MCF 10A (cell line): ENCODE measurements at places on chromosomes 13 and 19.
A peak's percentile ranks its signal among the peaks of the same experiment; 100 is the strongest.

GRCh38 chr19:45897261-45897812, 5.1 kb downstream of the MYPOP start:
- no peak for DNase-seq

GRCh38 chr13:35767256-35767976, 290.9 kb upstream of the MAB21L1 start:
- no peak for DNase-seq

- no peak for DNase-seq
These were observed 345.8 kb downstream of the RBM26 start for GRCh38 chr13:79060216-79060615.

DNA sequence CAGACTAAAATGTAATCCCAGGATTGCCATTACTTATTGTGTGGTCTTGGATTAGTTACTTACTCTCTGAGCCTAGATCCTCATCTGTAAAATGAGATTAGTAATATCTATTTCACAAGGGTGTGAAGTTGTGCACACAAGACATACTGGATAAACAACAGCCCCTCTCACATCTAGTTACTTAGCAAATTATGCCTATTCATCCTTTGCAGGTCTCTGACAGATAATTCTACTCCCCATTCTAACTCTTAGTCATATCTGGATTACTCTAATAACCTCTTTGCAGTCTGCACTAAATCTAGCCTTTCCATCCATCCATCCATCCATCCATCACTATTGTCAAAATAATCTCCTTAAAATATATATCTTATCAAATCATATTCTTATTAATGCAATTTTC, 12.4 kb downstream of the MTRF1 start:
- no peak for DNase-seq

GRCh38 chr13:77291774-77292173, 35.1 kb downstream of the MYCBP2 start:
- DNase-seq = no peak

DNA sequence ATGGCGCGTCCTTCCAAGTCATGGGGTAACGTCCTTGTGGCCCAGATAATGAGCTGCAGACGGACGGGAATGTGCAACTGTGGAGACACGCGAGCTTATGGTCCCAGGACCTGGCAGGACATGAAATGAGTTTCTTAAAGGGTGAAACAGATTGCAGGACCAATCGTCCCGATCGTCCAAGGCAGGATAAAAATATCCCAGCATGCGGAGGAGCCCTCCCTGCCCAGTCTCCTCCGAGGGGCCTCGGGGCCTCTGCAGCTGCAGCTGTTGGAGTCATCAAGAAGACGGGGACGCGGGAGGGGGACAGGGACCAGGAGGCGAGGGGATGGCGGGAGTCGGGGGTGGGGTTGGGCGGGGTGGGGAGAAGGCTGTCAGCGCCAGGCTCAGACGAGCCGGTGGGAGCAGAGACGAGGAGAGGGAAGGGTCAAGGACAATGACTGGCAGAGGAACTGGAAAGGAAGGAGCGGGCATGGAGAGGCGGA, 14.4 kb upstream of the GARIN5A start:
- DNase-seq = no peak

DNA sequence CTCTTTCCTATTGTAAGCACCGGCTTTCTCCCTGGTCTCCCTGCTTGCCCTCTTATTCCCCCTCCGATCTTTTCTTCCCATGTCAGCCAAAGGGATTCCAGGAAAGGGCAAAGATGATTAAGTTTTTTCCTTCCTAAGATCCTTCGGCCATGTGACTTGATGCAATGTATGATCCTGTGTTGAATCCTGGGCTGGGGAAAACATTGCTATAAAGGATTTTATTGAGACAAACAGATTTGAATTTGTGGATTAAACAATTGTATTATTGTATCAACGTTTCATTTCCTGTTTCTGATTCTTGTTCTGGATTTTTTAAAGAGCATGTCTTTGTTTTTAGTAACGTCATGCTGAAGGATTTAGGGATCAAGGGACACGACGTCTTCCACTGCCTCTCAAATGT, 16.9 kb upstream of the ZNF541 start:
- no peak for DNase-seq

- DNase-seq = no peak
These were observed 634.4 kb upstream of the KLF12 start for GRCh38 chr13:74768521-74769085.

DNA sequence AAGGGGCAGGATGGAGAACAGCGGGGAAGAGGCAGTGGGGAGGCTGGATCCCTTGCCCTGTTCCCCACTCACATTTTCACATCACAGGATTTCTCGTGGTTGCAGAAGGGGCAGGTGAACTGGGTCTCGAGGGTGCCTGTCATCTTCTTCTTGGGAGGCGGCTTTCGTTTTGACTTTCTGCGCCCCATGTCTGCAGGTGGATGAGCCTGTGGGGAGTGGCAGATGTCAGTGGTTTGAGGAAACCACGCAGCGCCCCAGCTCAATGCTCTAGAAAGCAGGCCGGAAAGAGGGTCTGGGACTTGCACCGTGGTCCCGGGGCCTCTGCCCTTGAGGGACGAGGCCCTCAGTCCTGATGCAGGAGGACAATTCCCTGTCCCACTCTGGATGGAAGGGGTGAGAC, 4.9 kb downstream of the ELOF1 start:
- no peak for DNase-seq

- no peak for DNase-seq
These were observed 171.8 kb downstream of the STK24 start for GRCh38 chr13:98405107-98405571.

DNA sequence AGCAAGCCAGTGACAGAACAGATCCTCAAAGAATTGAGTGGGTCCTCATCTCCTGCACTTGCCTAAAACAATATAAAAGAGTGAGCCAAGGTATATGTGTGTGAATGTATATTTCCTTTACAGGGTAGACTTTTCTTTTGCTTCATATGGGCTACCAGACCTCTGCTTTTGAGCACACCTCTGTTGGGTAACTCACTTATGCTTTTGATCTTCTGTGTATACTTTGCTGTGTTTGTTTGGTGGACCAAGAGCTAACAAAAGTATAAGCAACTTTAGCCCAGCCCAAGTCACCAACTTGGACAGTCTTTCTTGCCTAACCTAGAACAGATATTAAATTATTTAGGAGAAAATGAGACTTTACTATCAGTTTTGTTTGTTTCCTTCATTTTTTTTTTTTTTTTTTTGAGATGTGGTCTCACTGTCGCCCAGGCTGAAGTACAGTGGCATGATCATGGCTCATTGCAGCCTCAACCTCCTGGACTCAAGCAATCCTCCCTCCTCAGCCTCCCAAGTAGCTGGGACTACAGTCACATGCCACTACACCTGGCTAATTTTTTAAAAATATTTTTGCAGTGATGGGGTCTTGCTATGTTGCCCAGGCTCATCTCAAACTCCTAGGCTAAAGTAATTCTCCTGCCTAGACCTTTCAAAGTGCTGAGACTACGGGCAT, 513.1 kb downstream of the DCT start:
- no peak for DNase-seq

DNA sequence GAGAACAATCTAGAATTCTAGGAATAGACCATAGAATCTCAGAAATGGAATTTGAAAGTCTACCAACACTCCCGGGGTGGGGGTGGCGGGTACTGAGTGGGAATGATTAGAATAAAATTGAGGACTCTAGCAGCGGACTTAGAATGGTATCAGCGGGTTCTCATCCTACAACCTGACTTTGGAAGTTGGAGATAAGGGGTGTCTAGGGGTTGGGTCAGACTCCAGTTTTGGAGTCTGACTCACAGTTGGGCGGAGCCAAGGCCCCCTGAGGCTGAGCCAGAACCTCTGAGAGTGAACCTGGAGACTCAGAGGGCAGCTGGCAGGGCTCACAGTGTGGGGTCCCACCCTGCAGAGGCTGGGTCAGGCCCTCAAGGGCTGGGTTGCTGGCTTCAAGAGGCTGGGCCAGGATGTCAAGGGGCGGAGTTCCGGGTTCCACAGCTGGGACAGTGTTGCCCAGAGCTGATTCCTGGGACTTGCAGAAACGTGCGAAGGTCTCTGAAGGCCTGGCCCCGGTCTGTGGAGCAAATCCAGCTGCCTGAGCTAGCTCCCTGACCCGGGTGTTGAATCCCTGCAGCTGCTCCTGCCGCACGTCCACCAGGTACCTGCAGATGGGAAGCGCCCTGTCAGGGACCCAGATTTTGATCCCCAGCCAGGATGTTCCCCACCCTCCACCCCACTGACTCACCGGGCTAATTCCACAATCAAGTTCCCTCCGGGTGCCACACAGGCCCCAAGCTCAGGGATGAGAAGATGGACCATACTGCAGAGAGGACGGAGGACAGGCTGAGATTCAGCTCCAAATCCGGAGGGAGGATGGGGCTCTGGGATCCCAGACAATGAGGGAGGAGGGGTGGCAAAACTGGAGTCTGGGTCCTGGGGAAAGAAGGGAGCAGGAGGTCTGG, 1.6 kb upstream of the TNNI3 start:
- DNase-seq = peak; percentile 65

DNA sequence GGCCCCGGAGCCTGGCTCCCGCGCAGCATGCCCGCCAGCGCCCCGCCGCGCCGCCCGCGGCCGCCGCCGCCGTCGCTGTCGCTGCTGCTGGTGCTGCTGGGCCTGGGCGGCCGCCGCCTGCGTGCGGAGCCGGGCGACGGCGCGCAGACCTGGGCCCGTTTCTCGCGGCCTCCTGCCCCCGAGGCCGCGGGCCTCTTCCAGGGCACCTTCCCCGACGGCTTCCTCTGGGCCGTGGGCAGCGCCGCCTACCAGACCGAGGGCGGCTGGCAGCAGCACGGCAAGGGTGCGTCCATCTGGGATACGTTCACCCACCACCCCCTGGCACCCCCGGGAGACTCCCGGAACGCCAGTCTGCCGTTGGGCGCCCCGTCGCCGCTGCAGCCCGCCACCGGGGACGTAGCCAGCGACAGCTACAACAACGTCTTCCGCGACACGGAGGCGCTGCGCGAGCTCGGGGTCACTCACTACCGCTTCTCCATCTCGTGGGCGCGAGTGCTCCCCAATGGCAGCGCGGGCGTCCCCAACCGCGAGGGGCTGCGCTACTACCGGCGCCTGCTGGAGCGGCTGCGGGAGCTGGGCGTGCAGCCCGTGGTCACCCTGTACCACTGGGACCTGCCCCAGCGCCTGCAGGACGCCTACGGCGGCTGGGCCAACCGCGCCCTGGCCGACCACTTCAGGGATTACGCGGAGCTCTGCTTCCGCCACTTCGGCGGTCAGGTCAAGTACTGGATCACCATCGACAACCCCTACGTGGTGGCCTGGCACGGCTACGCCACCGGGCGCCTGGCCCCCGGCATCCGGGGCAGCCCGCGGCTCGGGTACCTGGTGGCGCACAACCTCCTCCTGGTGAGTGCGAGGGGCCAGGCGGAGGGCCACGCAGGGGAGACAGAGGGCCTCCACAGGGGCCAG, at the start of gene KL:
KL (plus strand) TSS at position 10 of the 909 bp plus-strand sequence; CDS start at position 28, 18 bp downstream.
- DNase-seq = no peak

DNA sequence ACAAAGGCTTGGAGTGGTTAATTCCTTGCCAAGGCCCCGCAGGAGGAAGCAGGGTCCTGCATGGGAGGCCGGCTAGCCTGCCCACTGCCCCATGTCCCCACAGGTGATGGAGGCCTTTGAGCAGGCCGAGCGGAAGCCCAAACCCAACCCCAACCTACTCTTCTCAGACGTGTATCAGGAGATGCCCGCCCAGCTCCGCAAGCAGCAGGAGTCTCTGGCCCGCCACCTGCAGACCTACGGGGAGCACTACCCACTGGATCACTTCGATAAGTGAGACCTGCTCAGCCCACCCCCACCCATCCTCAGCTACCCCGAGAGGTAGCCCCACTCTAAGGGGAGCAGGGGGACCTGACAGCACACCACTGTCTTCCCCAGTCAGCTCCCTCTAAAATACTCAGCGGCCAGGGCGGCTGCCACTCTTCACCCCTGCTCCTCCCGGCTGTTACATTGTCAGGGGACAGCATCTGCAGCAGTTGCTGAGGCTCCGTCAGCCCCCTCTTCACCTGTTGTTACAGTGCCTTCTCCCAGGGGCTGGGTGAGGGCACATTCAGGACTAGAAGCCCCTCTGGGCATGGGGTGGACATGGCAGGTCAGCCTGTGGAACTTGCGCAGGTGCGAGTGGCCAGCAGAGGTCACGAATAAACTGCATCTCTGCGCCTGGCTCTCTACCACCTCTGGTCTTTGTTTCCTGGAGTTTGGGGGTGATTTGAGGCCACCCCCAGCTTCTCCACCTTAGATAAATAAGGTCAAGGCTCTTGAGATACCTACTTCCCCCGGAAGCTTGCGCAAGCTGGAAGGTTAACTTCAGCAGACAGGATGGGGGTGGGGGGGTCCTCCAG, 2.6 kb downstream of the B3GNT8 start:
- DNase-seq = no peak

DNA sequence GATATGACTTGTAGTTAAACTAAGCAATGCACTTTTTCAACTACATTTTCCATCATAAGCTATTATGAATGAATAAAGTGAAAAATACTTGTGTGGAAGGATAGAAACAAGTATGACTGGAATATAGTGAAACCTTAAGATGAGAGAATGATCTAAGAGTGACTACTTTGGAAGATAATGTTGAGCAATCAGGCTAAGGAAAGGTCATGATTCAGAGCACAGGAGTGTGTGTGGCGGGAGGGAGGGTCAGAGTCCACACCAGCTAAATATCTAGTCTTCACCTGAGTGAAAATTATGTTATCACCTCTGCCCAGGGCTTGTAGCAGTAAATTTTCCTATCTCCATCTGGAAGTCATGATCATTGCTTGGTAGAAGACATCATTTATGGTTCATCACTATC, 833.4 kb upstream of the ATXN8OS start:
- peak; percentile 56 for DNase-seq

- DNase-seq = no peak
These were observed 44.9 kb downstream of the ZNF611 start for GRCh38 chr19:52689843-52690368.

DNA sequence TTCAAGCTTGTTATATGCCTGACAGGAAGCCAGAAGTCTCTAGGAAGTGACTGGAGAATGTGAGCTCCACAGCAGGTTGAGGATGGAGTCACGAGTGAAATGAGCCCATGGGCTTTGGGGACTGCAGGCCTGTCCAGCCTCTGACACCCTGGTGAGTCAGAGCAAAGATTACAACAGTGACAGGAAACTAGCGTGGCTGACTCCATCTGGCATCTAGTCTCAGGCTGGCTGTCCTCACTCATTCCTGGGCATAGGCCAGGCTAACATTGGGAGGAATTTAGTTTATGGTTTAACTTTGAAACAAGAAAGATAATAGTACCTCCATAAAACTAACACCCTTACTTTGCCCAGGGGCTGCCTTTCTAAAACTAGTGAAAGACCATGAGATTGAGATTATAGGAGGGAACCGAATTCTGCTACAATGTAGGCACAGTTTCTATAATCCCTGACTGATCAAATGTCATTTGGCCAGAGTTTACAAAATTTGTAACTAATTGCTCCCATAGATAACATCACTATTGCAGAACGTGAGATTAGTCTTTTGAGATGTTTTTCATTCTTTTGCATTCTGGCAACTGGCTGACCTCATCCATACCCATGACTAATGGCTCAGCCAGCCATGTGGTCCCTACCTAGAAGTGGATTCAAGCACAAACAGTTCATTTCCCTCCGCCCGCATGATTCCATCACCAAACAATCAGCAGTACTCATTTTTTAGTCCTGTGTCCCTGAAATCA, 28.4 kb downstream of the PSG1 start:
- peak; percentile 86 for DNase-seq

GRCh38 chr19:45601524-45602374, at the start of gene GPR4:
TSS of gene GPR4 (minus strand) at chr19:45602212. CDS start at chr19:45591866, 10,346 bp downstream.
- no peak for DNase-seq
